ENCODE measurements at places on chromosomes 6 and 20.

- no peak for DNase-seq
These were observed 502.8 kb upstream of the JARID2 start for GRCh38 chr6:14743144-14743473.

- no peak for DNase-seq
These were observed 68.9 kb upstream of the FUT9 start for GRCh38 chr6:95946906-95947305.

- no peak for DNase-seq
These were observed 34.6 kb upstream of the LAMA2 start for GRCh38 chr6:128848212-128848935.

GRCh38 chr20:22836211-22836610 lies 198.9 kb upstream of the SSTR4 start:
- DNase-seq: no peak

- no peak for DNase-seq
These were observed 13.3 kb upstream of the TREM2 start for GRCh38 chr6:41176189-41176588.

- no peak for DNase-seq
These were observed 4.5 kb downstream of the DLL1 start for GRCh38 chr6:170286246-170286933.

DNA sequence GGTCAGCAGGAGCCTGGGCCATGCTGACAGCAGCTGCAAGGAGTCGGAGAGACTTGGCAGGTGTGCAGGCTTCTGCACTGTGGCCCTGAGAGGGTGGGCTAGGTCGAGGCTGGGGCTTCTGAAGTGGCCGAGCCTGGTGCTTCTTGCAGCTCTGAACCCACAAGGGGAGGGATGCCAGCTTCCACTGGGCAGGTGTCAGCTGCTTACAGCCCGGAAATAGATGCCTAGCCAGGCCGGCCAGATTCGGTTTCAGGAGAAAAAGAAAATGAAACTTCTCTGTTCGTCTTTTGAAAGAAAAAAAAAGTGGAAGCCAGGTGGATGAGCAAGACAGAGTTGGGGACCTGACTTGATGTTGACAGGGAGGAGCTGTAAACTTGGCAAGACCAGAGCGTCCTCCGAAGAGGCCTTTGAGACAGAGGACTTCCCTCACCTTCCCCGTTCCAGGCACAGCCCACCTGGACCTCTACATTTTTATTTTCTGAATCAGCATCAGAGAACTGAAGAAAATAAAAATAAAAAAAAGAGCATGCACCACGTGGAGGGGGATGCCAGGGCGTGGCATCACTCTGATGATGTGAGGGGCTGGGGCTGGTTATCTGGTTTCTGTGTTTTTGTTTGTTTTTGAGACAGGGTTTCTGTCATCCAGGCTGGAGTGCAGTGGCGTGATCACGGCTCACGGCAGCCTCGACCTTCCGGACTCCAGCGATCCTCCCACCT lies at the start of gene ZBP1:
TSS of gene ZBP1 (minus strand) at position 153 of the 717 bp plus-strand sequence. CDS start at position 22, 131 bp downstream.
- DNase-seq: no peak

DNA sequence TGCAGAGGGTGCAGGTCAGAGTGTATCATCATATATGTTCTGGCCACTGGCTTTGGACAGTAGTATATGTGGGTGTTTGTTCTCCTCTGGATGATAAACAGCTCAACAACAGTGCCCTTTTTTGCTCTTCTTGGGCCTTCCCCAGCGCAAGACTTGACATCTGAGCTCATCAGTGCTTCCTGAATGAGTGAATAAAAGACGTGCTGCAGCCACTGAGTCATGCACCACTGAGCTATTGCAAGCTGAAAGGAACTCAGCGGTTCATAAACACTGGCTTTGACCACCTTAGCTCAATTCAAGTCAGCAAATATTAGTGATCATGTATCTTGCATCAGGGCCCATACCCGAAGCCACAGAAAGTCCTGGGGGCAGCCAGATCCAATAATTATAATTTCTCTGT lies 105.3 kb upstream of the KCNG1 start:
- no peak for DNase-seq

GRCh38 chr6:169158174-169158573 lies 95.5 kb downstream of the THBS2 start:
- no peak for DNase-seq

All from COR-L47 (cell line).